ENCODE measurements at places on chromosomes 12 and 14.
A peak's percentile ranks its signal among the peaks of the same experiment; 100 is the strongest.

- no peak for DNase-seq
Measured at GRCh38 chr14:44785096-44785495, 176.7 kb downstream of the KLHL28 start.

- no peak for DNase-seq
Measured at GRCh38 chr12:27822076-27822712, 42.2 kb upstream of the MANSC4 start.

GRCh38 chr12:50302686-50303085 lies 19.4 kb upstream of the LIMA1 start:
- DNase-seq = no peak

DNA sequence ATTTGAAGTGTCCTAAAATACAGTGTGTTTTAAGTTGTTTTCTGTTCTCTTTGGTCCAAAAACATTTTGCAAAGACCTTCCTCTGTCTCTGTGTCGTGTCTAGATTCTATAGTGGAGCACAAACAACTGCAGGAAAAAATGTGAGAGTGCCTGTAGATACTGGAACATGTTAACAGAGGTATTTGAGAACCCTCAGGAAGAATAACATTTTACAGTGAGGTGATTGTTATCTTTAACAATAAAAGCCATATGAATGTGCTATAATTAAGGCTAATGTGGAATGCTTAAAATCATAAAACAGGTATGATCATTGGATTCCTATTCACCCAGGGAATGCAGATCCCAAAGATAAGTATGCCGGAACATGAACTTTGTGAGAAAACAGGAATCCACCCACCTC lies 98.0 kb downstream of the SAMD4A start:
- no peak for DNase-seq

GRCh38 chr12:15205341-15206010 lies 15.7 kb downstream of the RERG start:
- no peak for DNase-seq

DNA sequence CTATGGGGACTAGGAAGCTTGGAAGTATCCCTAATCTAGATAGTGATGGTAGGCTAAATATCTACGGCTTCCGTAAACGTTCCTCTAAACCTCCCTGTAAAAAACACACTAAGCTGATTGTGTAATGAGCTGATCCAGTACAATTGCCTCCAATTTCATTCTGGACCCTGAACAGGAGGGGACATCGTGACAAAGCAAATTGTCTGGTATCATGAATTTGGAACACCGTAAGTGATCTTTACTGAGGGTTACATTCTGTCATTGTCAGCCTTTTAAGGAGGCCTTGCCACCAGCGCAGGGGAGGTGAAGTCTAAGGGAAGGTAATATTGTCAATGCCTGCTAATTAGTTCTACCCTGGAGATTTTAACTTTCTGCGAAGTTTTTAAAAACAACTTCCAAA lies 487 bp upstream of the MGST1 start:
- DNase-seq = no peak

DNA sequence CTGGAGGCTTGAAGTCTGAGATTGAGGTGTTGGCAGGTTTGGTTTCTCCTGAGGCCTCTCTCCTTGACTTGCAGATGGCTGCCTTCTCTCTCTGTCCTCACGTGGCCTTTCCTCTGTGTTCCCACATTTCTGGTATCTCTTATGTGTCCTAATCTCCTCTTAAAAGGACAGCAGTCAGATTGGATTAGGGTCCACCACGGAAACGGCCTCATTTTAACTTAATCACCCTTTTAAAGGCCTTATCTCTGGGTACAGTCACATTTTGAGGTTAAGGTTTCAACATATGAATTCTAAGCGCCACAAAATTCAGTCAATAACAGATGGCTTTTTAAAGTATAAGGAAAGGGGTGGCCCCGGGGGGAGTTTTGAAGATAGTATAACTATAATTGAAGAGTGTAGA lies 33.5 kb downstream of the UNC79 start:
- no peak for DNase-seq

DNA sequence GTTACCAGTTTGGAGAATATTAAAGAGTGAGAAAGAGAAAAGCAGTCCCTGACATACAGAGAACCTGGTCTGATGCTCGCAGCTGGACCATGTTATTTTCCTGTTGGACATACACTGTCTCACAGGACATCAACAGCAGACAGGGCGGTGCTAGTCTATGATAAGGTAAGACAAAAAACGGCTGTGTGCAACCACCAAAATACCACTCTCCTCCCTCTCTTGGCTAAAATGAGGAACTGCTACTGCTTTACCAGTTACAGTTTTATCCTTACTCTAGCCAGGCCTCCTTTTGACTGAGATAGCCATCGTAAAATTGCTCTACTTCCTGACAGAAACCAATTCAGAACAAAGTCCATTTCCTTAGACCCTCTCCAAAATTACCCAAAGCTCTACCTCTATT lies 47.0 kb upstream of the ERGIC2 start:
- peak; percentile 9 for DNase-seq

GRCh38 chr14:59333668-59334067 lies 131.5 kb downstream of the GPR135 start:
- DNase-seq = peak; percentile 16

- no peak for DNase-seq
Measured at GRCh38 chr12:2925322-2925995, 33.7 kb upstream of the TEAD4 start.

DNA sequence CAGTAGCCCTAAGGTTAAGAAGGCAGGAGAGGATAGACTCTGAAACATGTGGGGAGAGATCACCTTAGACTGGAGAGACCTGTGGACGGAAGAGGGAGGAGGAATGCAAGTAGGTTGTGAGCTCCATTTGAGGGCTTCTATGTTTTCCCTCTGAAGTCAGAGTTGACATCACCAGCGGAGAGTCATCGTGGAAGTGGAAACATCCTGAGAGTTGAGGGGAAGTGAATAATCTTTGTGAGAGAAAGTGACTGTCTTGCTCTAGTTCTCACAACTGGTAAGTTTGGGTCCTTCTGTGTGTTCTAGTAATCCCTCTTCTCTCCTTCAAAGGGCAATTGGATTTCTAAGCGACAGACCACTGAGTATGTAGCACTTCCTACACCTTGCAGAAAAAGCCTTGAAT lies 103.6 kb upstream of the CCND2 start:
- peak; percentile 51 for DNase-seq

DNA sequence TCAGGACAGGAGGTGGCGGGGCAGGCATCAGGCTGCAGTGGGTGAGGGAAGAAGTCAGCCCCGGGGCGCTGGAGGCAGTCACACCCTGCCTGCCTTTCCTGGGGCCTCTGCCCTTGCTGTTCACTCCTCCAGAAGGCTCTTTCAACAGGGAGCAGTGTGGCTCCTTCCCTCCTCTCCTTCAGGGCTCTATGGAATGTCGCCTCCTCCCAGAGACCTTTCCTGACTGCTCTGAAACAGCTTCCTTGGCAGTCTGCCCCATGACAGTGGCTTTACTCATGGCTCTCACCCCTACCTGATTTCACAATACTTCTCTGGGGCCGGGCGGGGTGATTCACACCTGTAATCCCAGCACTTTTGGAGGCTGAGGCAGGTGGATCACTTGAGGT lies 7.1 kb downstream of the RHOF start:
- DNase-seq = peak; percentile 79

Measured in inflammatory macrophage treated with lipopolysaccharide for 1 hour (primary cell).